G401 (cell line): ENCODE measurements at places on chromosomes 7 and 10. TPM values are rescaled to one million over a fixed set of nuclear protein-coding genes. Genes with fewer than 3 reads are reported as not detected.

DNA sequence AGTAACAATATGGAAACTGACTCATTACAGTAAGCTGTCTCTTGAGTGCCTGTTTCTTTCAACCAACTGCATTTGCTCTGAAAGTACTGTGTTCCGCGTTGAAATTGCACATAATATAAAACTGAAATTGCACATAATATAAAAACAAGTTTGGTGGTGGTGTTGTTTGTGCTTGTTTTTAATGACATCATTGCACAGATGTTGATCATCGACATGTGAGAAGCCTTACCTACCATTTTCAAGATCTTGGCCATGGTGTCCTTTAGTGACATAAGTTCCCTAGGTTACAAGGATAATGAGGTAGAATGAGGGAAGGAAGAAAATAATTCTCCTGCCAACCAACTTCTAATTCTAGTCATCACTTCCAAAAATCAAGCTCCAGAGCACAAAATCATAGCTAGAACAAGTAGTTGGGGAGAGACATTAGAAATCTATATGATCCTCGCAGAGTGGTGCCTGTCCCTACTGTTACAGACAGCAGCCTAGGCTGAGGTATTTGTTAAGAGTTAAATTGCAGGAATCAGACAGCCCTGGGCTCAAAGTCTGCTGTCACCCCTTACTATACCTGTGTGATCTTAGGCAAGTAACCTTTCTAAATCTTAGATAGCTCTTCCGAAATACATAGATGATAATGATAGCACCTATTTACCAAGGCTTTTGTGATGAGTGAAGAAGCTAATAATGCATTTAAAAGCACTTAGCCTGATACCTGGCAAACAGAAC, 29.3 kb downstream of the DOCK4 start:
- DNase-seq = no peak

GRCh38 chr7:27955011-27955410, 215.0 kb downstream of the TAX1BP1 start:
- no peak for DNase-seq

- DNase-seq = no peak
Observed at GRCh38 chr7:43018446-43018845, 86.3 kb downstream of the MRPL32 start.

GRCh38 chr10:14621037-14621436, 153.7 kb downstream of the FAM107B start:
- no peak for DNase-seq

DNA sequence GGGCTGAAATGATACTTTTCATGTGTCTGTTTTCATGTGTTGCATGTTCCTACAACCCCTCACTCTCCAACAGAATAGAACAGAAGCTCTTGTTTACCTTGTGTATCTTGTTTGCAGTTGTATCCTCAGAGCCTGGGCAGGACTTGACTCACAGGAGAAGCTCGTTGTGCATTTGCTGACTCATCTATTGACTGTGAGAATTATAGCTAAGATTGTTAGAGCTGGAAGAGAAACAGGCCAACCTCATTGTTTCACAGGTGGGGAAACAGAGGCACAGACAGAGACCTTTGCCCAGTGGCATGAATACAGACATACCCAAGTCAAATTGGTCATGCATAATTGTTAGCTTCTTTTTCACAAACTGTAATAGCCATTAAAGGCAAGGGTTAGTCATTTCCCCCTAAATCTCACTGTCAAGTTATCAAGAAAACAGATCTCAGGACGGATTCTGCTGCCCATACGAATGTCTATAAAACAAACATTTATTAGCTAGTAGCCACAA, 4.6 kb upstream of the TSPAN15 start:
- DNase-seq = no peak

DNA sequence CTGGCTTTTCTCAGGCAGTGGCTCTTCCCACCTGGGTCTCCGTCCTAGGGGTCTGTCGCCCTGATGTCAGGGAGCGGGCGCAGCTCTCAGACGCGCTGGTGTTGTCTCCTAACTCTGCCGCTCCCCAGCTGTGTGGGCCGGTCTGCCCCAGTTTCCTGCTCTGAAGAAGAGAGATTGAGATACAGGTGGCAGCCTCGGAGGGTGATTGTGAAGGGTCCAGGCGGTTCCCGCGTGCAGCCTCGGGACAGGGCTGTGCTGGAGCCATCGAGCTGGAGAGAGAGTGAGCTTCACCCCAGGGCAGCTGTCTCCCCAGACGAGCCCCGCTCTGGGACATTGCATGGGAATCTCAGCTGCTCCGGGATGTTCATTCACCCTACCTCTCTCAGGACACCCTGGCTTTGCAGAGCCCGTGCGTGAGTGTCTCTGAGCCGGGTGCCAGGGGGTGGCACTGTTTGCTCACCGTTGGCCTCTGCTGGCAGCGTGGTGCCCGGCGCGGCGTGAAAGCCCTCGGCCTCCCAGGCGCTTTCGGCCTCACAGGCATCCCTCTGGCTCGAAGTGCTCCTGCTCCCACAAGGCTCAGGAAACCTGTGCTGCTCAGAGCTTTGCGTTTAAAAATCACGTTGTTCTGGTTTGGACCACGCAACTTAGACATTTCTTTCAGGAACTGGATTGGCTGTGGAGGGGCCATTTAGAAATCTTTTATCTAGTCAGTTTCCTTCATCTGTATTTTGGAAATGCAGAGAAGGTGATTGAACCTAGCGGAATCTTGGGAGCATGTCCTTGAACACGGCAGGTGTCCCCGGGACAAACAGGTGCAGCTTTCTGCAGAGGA, 33.8 kb upstream of the ZFAND2A start:
- peak; percentile 88 for DNase-seq

- DNase-seq = no peak
Observed at GRCh38 chr10:108360187-108360586, 1195.7 kb upstream of the SORCS1 start.

- DNase-seq = no peak
Observed at GRCh38 chr7:124413029-124413428, 352.6 kb downstream of the GPR37 start.

The SVOPL gene
- not detected in 2 replicates for total RNA-seq

GRCh38 chr7:10537764-10538163, 435.9 kb upstream of the PHF14 start:
- DNase-seq = no peak

GRCh38 chr7:140683657-140684056, 10.9 kb downstream of the ADCK2 start:
- DNase-seq = no peak

DNA sequence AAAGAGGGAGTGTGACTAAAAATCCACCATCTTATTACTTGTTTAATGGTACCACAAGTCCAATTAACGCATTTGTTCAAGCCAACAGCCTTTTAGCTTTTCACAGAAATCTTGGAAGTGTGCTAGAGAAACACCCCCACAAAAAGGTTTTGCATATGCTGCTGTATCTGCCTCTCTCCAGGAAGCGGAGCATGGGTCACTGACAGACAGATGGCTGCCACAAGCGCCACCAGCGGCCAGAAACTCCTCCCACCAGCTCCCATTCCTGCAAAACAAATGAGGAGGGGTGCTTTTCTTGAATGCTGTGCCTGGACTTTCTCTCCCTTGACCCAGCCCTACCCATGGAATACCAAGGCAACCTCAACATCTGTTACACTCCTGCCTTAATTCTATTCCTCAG, 176.3 kb upstream of the LRGUK start:
- peak; percentile 71 for DNase-seq

DNA sequence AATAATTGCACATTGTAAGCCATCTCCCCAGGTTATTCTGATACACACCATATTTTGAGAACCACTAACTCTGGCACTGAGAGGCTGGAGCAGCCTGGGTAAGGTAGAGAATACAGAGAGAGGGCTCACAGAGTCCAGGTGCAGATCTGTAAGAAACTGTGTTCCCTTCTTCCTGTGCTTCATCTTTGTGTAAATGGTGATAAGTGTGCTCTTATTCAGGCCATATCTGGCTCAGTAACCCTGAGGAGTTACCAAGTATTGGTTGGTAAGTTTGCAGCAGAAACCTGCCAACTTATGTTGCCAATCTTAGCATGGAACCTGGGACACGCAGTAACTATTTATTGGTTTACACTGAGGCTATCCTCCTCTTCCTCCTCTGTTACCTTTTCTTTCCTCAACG, 16.2 kb upstream of the ICA1 start:
- DNase-seq = no peak

DNA sequence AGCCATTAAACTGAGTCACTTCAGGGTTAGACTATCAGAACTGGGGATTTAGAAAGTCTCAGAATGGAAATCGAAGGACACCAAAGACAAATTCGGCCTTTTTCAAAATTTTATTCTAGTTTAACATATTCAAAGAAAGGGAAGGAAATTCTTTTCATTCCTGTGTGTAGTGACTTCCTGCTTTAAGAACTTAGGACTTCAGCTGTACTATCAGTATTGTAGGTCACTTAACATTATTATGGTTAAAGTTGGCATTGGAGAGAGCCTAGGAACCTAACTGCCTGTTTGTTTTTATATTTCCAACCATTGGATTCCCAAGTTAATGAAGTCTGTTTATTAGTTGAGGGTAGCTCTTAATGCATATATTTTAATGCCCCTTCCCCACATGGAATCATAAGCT, 63.7 kb downstream of the PTEN start:
- no peak for DNase-seq

GRCh38 chr7:150855046-150855445, 2.7 kb downstream of the AOC1 start:
- DNase-seq = no peak

- DNase-seq = no peak
Observed at GRCh38 chr10:78254013-78254412, 220.3 kb downstream of the RPS24 start.

- DNase-seq = no peak
Observed at GRCh38 chr7:936386-937054, 18.0 kb downstream of the ADAP1 start.

- DNase-seq = no peak
Observed at GRCh38 chr7:70632400-70632799, 499.5 kb upstream of the GALNT17 start.

The TMEM270 gene
- total RNA-seq = not detected in 2 replicates

The KLF14 gene
- total RNA-seq = not detected in 2 replicates

- peak; percentile 89 for DNase-seq
Observed at GRCh38 chr10:19944911-19945663, 128.9 kb downstream of the PLXDC2 start.

DNA sequence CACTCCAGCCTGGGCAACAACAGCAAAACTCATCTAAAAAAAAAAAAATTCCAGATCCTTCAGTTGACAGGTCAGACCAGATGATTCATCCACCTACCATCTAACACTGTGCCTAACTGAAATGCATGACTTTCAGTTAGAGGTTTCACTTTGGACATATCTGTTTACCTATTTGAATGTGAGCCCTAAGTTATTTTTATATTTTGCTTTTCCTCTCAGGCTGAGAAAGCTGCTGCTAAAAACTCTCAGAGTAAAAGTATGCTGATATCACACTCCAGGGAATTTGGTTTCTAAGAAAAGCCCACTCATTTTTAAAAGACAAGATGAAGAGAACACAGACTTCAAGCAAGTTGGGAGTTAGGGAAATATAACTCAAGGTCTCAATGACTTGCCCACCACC, 126.0 kb downstream of the SGMS1 start:
- no peak for DNase-seq

DNA sequence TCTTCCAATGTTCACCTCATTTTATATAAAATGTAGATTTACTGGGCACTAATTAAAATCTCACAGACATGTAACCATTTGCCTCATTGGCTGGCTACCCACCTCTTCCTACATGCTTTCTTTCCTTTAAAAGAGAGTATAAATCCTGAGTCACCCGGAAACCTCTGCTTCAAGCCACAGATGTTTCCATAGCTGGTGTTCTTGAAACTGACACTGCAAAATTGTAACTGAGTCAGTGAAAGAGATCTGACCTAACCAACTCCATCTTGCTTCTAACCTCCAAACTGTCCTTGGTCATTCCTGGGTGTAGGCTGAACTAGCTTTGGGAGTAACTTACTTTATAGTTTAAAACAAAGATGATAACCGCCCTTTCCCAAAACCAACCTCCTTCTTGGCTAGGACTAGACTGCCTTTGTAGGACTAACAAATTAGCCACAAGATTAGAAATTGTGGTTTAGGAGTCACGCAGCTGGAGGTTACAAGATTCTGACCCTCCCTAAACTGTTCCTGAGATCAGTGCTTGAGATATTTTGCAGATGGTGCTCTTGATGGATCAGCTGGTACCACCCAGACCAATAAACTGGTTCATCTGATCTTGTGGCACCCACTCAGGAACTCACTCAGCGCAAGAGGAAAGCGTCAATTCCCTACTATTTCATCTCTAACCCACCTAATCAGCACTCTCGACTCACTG, 33.5 kb downstream of the SVOPL start:
- DNase-seq = no peak

GRCh38 chr7:8390262-8390626, 43.2 kb upstream of the NXPH1 start:
- no peak for DNase-seq

- DNase-seq = no peak
Observed at GRCh38 chr7:30596721-30597120, 2.0 kb downstream of the GARS1 start.

DNA sequence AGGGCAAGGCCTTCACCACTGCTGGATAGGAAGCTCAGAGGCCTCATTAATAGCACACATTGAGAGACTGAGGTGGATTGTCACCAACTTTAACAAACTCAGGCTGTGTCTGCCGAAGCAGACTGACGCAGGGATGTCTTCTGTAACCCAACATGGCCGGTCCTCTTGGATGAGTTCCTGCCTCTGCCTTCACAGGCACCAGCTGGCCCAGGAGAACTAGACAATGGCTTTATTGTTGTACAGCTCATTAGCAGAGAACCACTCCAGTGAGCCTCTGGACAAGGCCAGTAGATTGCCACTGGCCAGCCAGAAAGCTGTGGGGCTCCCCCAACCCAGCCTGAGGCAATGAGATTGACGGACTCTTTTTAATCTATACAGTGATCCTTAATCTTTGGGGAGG, 9.4 kb downstream of the NODAL start:
- peak; percentile 14 for DNase-seq
